ENCODE measurements at places on chromosomes 7 and 10.

DNA sequence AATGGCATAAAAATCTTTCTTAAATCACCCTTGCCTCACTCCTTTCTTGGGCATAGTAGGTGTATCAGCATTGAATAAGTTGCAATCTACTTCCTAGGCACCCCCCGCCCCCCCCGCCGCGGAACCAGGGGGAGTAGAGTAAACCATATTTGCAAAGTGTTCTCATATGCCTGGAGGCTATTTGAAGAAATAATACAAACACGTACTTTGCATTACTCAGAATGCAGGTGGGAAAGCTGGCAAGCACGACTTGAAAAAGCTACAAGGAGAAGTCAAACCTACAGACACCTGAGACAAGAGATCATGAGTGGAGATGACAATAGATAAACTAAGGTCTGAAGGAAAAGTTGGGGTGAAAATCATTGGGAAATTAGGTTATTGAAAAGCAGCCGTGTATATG is 65.6 kb downstream of the POM121L12 start:
- DNase-seq, result no peak

GRCh38 chr7:18553605-18554003 is 58.1 kb downstream of the HDAC9 start:
- no peak for DNase-seq

DNA sequence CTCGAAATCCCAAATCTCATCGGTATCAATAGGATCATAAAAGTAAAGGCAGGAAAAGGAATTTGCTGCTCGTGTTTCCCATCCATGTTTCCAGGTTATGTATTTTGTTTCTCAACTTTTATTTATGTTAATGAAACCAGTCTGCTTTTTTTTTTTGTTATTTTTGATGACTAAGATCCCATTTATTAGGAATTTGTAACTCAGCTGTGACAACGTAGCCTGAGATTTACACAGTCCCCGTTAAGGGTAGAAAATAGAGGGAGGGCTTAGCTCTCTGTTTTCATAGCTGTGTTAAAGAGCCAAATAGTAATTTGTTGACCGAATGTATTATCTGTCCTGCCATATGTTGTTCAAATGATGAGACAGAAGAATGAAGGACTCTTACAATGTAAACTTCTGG is 164.0 kb downstream of the MGMT start:
- DNase-seq, result no peak

DNA sequence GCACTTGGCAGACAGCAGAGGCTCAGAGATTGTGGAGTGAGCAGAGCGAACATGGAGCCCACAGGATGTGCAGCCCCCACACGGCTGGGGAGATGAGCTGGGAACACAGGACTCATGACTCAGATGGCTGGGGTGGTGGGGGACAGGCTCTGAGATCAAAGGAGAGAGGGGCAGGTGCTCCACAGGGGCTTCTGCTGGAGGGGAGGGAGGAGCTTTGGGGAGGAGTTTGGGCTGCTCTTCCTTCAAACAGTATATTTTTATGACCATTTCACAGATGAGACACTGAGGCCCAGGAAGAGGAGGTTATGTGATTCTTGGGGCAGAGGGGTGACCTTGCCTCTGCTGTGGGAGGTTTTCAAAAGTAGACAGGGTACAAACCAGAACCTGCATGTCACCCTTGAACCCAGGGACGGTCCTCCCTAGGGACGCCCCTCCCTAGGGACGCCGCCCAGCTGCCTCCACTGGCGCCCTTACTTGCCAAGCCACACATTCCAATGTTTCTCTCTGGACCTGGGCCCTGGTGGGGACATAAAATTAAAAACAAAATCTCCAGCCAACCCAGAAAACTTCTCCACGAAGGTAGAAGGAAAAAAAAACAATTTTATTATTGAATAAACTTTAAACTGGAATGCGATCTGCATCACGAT is 981 bp upstream of the CRYGN start:
- no peak for DNase-seq

GRCh38 chr7:35263396-35263795 is 9.5 kb upstream of the TBX20 start:
- DNase-seq, result no peak

GRCh38 chr10:74675484-74675883 is 150.9 kb upstream of the KAT6B start:
- no peak for DNase-seq

DNA sequence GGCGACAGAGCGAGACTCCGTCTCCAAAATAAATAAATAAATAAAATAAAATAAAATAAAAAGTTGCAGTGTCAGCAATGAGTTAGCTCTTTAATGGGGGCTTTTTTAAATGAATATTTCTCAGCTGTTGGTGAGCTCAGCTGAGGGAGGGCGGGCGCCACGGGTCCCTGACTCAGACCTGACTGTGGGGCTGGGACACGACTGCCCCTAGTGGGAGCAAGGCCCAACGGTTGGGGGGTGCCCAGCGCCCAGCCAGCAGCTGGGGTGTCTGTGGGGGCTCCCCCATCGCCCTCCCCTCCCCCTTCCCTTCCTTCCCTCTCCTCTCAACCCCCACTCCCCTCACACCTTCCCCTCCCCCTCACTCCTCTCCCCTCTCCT is 46.6 kb downstream of the PWWP2B start:
- no peak for DNase-seq

- no peak for DNase-seq
These were observed 82.3 kb upstream of the ARID5B start for GRCh38 chr10:61819208-61819607.

GRCh38 chr7:28729727-28730126 is 228.4 kb downstream of the TRIL start:
- DNase-seq, result no peak

GRCh38 chr7:7768977-7769709 is 50.7 kb upstream of the RPA3 start:
- no peak for DNase-seq

- no peak for DNase-seq
These were observed 442.4 kb downstream of the GALNT17 start for GRCh38 chr7:71574153-71574860.

DNA sequence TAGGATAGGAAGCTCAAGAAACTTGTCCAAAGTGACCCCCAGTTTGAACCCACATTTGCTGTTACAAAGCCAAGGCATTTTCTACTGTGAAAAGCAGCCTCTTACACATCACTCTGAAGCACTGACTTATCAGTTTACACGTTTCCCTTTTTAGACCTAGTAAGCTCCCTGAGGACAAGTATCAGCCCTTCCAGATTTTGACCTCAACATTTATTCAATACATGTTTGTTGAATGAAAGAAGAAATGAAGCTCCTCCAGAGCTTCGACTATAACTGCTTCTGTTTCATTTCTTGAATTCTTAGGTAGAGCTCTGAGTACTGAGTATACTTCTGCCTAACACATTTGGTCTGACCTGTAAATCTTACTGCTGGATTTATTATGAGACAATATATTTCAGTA is 2.7 kb downstream of the WASL start:
- no peak for DNase-seq

DNA sequence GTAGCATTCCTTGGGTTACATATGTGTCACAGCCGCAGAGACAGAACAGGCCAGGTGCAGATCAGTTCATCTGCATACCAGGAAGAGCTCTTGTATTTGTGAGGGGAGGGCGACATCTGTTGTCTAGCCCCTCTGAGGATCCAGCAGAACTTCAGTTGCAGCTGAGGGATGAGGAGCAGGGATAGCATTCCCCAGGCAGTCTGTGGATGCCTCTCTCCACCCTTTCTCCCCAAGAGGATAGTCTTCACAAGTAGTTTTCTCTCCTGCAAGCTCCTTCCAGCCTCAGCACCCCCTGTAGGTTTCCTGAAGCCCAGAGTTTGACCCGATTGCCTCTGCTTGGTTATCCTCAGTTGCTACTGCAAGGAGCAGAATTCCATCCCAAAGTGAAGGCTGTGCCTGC is 2.6 kb downstream of the SCD start:
- DNase-seq, result no peak

GRCh38 chr10:33273295-33274002 is 61.0 kb downstream of the NRP1 start:
- DNase-seq, result peak; percentile 74

DNA sequence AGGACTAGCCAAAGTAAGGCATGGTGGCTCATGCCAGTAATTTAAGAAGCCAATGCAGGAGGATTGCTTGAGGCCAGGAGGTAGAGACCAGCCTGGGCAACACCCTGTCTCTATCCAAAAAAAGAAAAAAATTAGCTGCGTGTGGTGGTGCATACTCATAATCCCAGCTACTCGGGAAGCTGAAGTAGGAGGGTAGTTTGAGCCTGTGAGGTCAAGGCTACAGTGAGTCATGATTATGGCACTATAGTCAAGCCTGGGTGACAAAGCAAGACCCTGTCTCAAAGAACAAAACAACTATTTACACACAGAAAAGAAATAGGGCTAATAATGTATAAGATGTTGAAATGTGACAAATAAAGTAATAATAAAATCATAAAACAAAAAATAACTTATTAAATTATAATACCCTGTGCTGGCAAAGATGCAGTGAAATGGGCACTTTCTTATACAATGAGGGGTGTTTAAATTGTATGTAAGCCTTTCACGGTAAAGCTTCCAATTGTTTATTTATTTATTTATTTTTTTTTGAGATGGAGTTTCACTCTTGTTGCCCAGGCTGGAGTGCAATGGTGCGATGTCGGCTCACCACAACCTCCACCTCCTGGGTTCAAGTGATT is 175.2 kb downstream of the TPST1 start:
- DNase-seq, result no peak

DNA sequence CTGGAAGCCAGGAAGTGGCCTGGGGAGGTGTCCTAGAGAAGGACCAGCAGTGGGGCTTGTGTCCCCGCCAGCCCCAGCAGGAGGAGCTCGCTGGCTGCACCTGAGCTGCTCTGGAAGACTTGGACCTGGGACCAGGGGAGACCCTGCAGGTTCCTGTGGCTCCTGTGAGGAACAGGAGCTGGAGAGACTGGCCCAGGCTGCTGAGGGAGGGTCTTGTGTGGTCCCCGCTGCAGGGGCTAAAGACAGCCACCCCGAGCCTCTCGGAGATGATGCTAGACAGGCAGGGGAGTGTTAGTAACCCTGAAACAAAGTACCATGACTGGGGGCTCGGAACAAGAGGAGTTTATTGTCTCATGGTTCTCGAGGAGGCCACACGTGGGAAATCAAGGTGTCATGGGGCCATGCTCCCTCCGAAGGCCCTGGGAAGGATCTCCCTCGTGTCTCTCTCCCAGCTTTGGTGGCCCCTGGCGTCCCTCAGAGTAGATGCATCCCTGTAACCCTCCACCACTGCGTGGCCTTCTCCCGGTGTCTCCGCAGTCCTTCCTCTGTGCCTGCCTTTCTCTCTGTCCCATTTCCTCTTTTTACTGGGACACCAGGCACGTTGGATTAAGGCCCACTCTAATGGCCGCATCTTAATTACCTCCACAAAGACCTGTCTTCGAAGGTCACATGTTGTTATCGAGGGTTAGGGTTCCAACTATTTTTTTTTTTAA is 348.4 kb downstream of the GLRX3 start:
- no peak for DNase-seq

DNA sequence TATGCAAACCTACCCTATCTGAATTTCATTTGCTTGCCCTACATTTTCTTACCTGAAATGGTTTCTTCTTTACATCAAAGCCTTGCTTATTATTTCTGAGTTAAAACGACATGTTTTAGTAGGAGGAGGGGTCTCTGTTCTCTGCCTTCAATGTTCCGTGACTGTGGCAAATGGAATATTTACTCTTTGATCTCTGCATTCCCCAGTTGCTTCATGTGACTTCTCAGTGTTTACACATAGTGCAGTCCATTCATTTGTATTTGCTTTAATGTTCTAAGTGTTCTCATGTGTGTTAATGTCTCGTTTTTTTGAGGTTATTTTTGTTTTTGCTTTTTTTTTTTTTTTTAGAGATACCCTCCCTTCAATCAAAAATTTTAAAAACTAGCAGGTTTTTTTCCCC is 75.8 kb downstream of the GNAI1 start:
- DNase-seq, result no peak

GRCh38 chr7:34382166-34382893 is 275.7 kb upstream of the NPSR1 start:
- no peak for DNase-seq

GRCh38 chr10:62870866-62871265 is 54.7 kb upstream of the EGR2 start:
- DNase-seq, result no peak
